Cortex of kidney (tissue), 1 donor: ENCODE measurements at places on chromosomes 1 and 21.

DNA sequence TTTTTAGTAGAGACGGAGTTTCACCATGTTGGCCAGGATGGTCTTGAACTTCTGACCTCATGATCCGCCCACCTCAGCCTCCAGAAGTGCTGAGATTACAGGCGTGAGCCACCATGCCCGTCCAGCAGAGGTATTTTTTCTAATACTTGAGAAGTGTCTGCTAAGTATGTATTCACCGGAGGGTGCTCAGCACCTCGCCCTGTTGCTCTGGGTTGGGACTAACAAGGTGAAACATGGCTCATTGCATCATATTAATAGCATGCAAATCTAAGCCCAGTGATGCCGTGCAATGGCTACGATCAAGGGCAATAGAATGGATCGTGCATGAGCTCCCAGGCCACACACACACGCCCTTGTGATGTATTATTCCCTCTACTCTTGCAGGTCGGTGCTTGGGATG lies 68.7 kb downstream of the PDE9A start:
- no peak for DNase-seq

- no peak for DNase-seq
Observed at GRCh38 chr1:28840928-28841544, 29.1 kb downstream of the OPRD1 start.

- DNase-seq = no peak
Observed at GRCh38 chr1:53532377-53532776, 73.2 kb downstream of the DMRTB1 start.

DNA sequence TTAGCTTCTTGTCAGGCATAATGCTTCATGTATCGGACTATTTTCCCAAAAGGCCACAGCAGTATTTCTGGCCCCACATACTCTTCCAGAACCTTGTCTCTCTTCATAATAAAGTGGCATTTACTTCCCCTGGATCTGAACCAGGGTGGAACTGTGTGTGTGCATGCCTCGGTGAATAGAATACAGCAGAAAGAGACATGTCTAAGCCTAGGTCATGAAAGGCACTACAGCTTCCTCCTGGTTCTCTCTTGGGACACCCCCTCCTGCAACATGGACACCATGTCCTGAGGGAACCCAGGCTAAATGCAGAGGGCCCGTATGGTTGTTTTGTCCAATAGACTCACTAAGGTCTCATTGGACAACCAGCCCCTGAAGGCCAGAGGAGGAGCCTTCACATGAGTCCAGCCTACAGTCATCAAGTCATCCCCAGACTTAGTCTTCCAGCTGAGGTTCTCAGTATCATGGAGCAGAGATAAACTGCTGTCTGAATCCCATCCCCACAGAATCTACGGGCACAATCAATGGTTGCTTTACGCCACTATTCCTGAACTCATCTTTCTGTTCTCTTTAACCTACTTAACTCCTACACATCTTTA lies 35.0 kb downstream of the USP24 start:
- DNase-seq = no peak

DNA sequence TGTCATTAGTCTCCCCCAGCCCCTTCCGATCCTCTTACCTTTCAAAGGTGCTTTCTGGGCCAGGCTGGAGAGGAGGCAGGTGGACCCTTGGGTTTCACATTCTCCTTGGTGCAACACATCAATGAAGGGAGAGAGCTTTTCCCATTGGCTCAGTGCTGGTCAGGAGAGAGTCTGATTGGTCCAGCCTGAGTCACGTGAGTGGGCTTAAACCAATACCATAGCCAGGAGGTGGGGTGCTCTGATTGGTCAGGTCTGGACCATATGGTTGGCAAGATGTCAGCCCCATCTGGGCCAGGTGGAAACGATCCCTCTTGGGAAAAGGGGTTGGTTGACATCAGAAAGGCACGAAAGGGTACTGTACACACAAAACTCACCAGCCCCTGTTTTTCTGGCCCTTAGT lies 44.8 kb upstream of the ABCG1 start:
- no peak for DNase-seq

- DNase-seq = no peak
Observed at GRCh38 chr1:39690794-39691382, 345 bp downstream of the HPCAL4 start.

DNA sequence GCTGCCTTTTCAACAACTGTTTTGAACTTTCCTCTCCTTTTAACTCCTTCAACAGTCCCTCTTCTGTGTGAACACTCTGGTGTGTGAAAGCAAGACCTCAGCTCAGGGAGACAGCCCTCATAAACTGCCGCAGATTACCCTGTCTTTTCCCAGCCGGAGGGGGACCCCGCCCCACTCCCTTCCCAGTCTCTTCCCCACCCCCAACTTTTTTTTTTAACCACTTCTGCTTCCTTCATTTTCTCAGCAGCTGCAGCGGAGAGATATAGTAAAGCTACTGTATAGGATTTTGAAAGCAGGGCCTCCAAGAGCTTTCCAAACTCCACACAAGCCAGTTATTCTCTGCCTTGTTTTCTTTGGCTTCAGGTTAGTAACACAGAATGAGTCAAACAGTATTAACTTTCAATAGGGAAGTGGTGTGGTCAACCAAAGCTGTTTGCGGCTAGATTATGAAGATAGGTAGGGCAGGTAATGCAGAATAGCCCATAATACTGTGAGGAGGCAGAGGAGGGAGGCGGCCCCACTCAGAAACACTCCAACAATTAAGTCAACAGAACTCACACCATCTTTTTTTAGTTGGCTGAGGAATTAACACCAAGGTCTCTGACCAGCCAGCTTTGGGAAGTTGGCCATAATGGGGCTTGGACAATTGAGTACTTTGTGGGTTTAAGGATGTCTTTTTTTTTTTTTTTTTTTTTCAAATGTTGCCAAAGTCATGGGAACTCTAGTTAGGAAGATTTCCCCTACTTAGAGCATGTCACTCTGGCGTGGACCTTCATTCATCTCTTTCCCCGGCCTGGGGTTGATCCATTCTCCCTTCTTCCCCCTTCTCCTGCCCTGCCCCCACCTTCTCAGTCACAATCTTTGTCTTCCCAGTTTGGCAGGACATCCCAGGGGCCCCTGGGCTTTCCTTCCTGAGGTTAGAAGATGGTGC lies 177.0 kb downstream of the CLIC6 start:
- no peak for DNase-seq

DNA sequence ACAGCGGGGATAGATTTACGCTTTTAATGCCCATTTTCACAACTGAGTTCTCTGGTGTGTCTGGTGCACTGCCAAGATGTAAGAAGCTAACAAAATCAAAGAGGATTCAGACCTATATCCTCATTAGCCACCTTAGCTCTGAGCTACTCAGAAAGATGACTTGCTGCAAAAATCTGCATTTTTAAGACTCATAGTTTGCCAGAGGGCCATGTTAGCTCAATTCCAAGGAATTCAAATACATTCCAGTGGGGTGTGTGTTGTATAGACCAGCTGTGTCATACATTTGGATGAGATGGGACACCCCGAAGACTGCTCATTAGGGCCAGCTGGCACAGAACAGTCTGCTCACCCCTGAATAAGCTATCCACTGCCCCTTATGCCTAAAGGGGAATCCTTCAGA lies 8.9 kb downstream of the DENND2D start:
- DNase-seq = no peak

- no peak for DNase-seq
Observed at GRCh38 chr1:2418791-2419320, 6.5 kb upstream of the PEX10 start.

GRCh38 chr1:39500862-39501389 lies 9.5 kb downstream of the BMP8A start:
- no peak for DNase-seq

DNA sequence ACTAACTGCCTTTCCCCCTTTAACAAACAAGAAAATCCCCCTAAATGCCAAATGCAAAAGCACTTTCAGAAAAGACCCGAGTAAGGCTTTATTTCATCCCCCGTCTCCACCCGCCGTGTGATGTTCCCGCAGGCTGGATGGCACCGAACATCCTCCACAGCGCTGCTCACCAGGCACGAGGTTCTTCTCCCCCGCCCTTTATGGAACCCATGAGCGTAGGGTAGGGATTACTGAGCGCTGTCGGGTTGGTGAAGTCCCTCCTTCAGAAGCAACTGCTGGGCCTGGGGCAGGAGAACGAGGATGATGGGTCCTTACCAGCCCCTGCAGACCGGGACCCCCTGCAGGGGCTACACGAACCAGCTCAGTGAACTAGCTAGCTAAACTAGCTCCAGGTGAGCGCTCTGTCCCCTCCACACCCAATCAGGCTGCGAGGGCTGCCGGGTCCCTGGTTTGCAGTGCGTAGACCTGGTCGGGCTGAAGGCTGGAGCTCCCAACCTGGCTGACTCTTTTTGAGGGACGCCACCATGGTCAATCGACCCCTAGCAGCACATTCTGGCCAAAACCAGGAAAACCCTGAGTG lies 80.4 kb downstream of the ITPKB start:
- DNase-seq = no peak

GRCh38 chr1:84613026-84613425 lies 38.8 kb upstream of the CTBS start:
- no peak for DNase-seq

- DNase-seq = no peak
Observed at GRCh38 chr1:175168782-175169181, 23.8 kb downstream of the KIAA0040 start.

- no peak for DNase-seq
Observed at GRCh38 chr1:5466487-5466886, 525.7 kb downstream of the NPHP4 start.

- DNase-seq = no peak
Observed at GRCh38 chr1:6738987-6739676, 37.5 kb upstream of the DNAJC11 start.

DNA sequence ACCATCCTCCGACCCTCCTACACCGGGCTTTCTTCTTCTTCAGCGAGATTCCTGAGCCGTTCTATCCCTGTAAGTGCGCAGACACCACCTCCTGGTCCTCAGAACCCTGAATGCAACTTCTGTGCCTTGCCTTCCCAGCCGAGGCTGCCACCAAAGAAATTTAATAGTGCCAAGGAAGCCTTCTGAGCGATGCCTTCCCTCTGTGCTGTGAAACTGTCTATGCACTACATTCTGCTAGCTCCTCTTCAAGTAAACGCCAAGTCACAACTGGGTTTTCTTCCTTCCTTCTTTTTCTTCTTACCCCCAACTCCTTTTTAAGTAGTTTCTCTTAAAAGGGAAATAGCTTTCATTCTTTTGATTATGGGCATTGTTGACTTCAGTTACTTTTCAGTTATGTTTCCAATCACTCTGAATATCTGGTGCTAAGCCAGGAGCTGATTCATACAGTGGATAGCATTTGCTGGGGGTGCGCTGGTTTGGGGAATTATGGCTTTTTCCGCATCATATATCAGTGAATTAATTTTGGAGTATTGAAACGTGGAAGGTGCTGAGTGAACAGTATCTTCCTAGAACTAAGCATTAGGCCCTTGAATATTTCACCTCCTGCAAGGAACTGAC lies 38.6 kb upstream of the GPR88 start:
- no peak for DNase-seq

GRCh38 chr1:160548960-160549664 lies 26.1 kb upstream of the SLAMF6 start:
- no peak for DNase-seq

- DNase-seq = no peak
Observed at GRCh38 chr1:87510540-87510939, 181.9 kb downstream of the LMO4 start.

DNA sequence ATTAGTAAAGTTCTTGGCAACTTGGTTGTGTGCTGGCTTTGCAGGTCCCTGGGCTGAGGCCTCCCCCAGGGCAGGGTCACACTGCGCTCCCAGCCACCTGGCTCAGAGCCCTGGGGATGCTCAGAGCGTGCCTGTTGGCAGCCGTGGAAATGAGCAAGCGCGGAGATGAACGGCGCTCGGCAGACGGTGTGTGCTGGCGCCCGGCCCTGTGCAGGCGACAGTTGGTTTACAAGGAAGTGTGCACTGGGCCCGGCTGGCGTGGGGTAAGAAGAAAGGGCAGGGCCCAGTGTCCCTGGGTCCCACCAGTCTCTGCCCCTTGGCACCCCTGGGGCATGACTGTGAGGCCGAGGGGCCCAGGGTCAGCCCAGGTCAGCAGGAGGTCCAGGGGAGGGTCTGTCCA lies 25.7 kb upstream of the PEX10 start:
- DNase-seq = no peak

- no peak for DNase-seq
Observed at GRCh38 chr1:29083317-29084195, 40.1 kb downstream of the TMEM200B start.
